ENCODE measurements at places on chromosomes 11 and 22.

DNA sequence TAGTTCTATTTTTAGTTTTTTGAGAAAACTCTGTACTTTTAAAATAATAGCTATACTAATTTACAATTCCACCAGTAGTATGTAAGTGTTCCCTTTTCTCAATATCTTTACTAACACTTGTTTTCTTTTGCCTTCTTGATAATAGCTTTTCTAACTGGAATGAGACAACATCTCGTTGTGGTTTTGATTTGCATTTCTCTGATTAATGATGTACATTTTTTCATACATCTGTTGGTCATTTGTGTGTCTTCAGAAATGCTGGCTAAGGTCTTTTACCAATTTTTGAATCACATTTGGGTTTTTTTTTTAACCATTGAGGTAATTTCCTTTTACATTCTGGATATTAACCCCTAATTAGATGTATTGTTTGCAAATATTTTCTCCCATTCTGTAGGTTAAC is 258.9 kb downstream of the DYNC2H1 start:
- H3K4me3 ChIP-seq: no peak overlapping the region
- H3K4me1 ChIP-seq: no peaks in the 10 kb centered on the region
- no peak overlapping the region for H3K27ac ChIP-seq

DNA sequence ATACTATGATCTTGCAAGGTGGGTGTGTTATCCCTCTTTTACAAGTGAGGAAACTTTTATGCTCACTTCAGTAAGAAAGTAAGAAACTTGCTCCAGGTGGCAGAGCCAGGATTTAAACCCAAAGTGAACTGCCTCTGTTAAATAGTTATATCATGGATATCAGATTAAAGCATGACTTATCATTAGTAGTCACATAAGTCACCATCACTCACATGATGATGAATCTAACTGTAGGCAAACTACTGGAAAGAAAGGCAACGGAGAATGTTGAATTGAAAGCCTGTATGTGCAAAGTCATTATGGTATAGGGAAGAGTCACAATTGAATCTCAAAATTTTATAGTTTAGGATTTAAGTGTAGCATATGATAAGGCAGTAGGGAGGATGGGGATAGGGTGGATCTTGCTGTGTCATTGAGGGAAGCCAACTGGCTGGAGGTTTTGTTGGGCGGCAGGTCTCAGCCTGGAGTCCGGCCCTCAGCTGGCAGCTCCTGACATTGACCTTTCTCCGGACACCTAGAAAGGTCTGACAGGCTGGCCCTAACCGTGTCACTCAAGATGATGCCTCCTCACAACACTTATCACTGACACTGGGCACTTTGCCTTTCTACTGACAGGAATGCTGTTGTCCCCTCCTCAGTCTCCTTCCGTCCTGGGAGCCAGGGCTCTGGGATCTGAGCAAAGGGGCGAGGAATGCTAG is 98.3 kb downstream of the EMSY start:
- no peaks in the 10 kb centered on the region for H3K27me3 ChIP-seq
- no peak overlapping the region for H3K27ac ChIP-seq
- no peaks in the 10 kb centered on the region for H3K4me1 ChIP-seq
- DNase-seq: no peak
- H3K4me3 ChIP-seq: no peak overlapping the region

- DNase-seq: no peak
- H3K4me1 ChIP-seq: no peaks in the 10 kb centered on the region
- H3K27ac ChIP-seq: no peak overlapping the region
- no peak overlapping the region for H3K4me3 ChIP-seq
- H3K36me3 ChIP-seq: no peaks in the 10 kb centered on the region
Observed at GRCh38 chr11:119803139-119803538, 74.1 kb upstream of the NECTIN1 start.

DNA sequence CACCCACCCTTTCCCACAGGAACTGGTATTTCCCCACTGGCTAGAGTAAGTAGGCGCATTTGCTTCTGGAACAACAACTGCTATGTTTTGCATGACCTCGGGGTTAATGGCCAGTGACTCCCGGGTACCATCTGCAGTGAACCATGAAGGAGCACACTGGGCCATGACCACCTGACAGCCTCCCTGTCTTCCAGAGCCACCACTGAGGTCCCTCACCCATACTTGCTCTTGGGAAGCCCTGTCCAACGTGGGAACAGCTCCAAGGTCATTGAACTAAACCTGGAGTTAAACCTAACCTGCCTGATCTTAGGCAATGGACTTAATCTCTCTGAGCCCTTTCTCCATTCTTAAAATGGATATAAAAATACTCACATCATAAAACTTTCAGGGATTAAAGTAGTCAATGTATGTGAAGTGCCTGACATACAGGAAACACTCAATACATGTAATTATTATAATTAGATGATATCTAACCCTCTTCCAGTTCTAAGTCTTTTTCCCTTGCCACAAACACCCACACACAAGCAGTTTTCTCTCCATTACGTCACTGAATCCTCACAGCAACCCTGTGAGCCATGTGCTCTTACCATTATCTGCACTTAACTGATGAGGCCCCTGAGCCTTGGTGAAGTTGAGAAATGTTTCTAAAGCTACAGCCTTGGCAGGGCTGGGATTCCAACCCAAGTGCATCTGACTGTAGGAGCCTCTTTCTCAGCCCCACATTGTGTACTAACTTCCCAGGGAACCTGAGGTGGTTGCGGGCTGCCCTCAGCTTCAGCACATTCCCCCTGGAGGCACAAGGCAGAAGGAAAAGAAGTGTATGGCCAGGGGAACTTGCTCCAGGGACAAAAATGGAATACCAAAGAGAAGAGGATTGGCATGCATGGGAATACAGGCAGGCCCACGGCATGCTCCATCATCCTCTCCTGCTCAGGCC is 74.5 kb upstream of the NCAM1 start:
- no peaks in the 10 kb centered on the region for H3K36me3 ChIP-seq
- DNase-seq: no peak
- no peaks in the 10 kb centered on the region for H3K4me1 ChIP-seq
- no peak overlapping the region for H3K27ac ChIP-seq
- H3K4me3 ChIP-seq: no peak overlapping the region

- H3K36me3 ChIP-seq: no peaks in the 10 kb centered on the region
- no peaks in the 10 kb centered on the region for H3K27me3 ChIP-seq
- peak overlapping the region; percentile 42 for H3K4me3 ChIP-seq
- H3K27ac ChIP-seq: peak overlapping the region; percentile 88
Observed at GRCh38 chr11:48020092-48020755, 39.9 kb downstream of the PTPRJ start.

- no peaks in the 10 kb centered on the region for H3K36me3 ChIP-seq
- no peak overlapping the region for H3K27ac ChIP-seq
- no peaks in the 10 kb centered on the region for H3K4me1 ChIP-seq
Observed at GRCh38 chr11:134632347-134633119, 220.5 kb upstream of the B3GAT1 start.

GRCh38 chr11:123100379-123101085 is 38.6 kb upstream of the HSPA8 start:
- no peak overlapping the region for H3K27ac ChIP-seq
- no peaks in the 10 kb centered on the region for H3K4me1 ChIP-seq
- H3K27me3 ChIP-seq: peaks cover 2% of the 10 kb centered on the region
- H3K36me3 ChIP-seq: no peaks in the 10 kb centered on the region
- DNase-seq: no peak

DNA sequence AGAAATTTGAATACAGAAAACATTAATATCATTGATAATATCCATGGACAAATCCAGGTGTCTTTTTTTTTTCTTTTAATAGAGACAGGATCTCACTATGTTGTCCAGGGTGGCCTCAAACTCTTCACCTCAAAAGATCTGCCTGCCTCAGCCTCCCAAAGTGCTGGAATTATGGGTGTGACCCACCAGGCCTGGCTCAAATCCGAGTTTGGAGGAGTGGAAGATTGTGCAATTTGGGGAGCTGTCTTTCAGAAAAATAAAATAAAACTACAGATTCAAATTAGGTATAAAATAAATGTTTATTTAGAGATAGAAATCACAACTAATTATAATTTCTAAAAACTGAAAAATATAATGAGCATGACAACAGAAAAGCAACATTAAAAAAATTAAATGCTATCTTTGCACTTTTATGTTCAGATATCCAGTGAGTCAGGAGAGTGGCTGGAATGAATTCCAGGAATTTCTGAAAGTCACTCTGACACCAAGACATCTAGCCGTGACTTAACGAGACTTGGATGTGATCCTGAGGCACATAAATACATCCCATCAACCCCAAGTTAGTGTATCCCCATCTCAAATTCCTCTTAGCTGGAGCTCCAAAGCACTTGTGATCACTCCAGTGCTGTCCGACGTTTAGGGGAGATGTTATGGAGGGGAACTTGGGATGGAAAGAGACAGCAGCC is 128.6 kb upstream of the THY1 start:
- no peak overlapping the region for H3K27ac ChIP-seq
- H3K27me3 ChIP-seq: no peaks in the 10 kb centered on the region
- no peak overlapping the region for H3K4me3 ChIP-seq
- no peak for DNase-seq
- no peaks in the 10 kb centered on the region for H3K4me1 ChIP-seq

DNA sequence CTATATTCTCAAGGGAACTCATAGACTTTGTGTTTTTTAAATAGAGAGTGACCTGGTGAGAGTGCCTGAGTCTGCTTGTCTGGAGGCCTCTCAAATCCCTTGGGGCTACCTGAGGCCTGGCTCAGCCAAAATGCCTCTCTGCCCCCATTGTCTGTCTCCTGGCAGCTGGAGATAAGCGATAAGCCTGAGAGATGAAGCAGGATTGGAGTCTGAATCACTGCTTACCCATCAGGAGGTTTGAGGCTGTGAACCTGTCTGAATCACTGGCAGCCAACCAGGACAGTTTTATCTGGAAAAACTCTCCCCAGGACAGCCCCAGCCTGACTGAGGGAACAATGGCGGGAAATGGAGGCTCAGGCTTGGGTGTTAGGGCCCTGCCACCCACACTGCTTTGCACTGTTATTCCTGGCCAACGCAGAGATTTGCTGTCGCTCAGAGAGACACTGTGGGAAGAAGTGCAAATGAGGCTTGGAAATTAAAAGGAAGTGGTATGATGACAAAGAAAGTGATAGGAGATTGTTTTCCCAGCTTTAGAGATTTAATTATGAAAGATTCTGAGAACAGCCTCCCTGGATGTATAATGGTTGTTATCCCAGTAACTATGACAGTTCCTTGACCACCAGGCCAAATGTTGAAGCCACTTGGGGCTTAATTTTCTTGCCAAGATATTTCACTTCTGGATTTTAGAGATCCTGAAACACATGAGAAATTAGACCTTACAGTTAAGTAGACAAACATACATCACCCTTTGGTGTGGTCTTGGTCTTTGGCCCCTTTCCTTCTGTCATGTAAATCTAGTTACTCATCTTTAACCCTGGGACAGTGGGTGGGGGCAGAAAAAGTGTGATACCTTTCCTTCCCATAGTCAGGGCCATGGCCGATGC is 102.1 kb downstream of the RASSF10 start:
- no peaks in the 10 kb centered on the region for H3K4me1 ChIP-seq
- no peak overlapping the region for H3K4me3 ChIP-seq
- no peaks in the 10 kb centered on the region for H3K27me3 ChIP-seq

DNA sequence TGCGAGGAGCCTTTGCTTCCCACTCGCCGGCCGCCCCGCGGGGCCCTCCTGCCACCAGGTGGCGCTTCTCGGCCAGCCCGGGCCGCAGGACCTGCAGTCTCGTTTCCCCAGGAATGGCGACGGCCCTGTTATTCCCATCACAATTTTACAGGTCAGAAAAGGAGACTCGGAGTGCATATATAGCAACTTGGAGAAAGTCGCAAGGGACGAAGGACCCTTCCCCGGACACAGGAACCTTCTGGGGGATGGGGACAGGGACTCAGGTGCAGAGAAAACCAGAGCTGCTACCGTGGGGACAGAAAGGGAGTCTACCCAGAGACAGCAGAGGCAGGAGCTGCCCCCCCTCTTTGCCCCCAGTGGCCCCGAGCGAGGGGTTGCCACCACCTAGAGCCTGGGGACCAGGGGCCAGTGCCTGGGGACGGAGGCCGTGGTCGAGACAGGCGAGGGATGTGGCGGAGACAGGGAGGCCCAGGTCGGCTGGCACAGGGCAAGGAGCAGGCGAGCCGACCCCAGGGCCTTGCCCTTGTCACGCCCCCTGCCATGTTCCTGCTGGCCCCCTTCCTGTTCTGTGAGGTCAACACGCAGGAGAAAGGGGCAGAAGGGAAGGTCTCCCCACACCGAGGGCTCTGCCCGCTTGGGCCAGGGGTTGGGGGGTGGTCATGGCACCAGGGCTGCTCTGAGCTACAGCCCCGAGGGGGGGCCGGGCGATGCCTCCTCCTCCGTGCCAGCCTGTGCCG is 3.5 kb upstream of the KRTAP5-6 start:
- no peaks in the 10 kb centered on the region for H3K4me1 ChIP-seq
- no peak for DNase-seq
- H3K27me3 ChIP-seq: 0 out of 2 replicates have a peak, but pooled peaks cover 3% of the 10 kb centered on the region
- H3K27ac ChIP-seq: no peak overlapping the region

DNA sequence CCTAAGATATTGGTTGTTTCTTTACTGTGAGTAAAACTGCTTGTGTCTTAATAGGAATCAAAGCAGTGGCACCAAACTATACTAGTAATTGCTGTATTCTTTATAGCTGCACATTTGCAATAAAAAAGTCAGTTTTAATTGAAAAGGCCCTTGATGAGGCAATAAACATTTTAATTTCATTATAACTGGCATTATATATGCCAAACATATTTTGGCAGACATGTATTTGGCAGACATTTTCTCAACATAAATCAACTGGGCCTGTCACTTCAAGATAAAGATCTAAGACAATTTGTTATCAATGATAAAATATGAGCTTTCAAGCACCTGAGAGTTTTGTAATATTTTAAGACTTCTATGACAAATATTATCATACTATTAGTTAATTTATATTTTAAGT is 245.7 kb downstream of the SBF2 start:
- no peak for DNase-seq
- no peaks in the 10 kb centered on the region for H3K27me3 ChIP-seq
- no peaks in the 10 kb centered on the region for H3K4me1 ChIP-seq
- no peak overlapping the region for H3K4me3 ChIP-seq
- H3K27ac ChIP-seq: no peak overlapping the region

- H3K4me1 ChIP-seq: no peaks in the 10 kb centered on the region
- H3K36me3 ChIP-seq: no peaks in the 10 kb centered on the region
- H3K27ac ChIP-seq: no peak overlapping the region
- no peak overlapping the region for H3K4me3 ChIP-seq
- no peaks in the 10 kb centered on the region for H3K27me3 ChIP-seq
Observed at GRCh38 chr11:16169541-16169940, 186.8 kb downstream of the SOX6 start.

- no peak for DNase-seq
- no peaks in the 10 kb centered on the region for H3K4me1 ChIP-seq
- H3K27me3 ChIP-seq: peaks cover 8% of the 10 kb centered on the region
- no peak overlapping the region for H3K27ac ChIP-seq
- no peaks in the 10 kb centered on the region for H3K36me3 ChIP-seq
- no peak overlapping the region for H3K4me3 ChIP-seq
Observed at GRCh38 chr11:130451231-130452019, 3.0 kb downstream of the ADAMTS15 start.

All from GM12878 (cell line).